ENCODE measurements at places on chromosomes 16 and 17. TPM values are rescaled to one million over a fixed set of nuclear protein-coding genes. Genes with fewer than 3 reads are reported as not detected.

Gene ZC3H7A
- 86.1 TPM for total RNA-seq

DNA sequence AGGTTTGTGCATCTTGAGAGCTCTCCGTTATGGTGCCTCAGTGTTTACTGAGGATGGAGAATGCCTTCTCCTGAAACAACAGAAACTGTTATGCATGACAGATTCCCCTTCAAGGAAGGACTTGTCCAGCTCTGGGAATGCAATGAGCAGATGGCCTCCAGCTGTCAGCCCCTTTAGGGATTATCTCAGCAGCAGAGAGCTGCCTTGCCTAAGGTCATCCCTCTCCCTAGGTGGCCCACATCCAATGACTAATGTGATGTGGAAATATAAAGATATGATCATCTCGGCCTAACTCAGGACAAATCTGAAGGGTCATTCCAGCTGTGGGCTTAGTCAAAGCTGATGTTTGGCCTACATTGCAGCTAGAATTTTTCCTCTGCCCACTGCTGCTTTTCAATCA lies 214.3 kb upstream of the N4BP1 start:
- H3K27ac ChIP-seq: no peak overlapping the region
- H3K4me3 ChIP-seq: no peak overlapping the region
- DNase-seq: no peak
- H3K27me3 ChIP-seq: no peaks in the 10 kb centered on the region
- H3K36me3 ChIP-seq: no peaks in the 10 kb centered on the region

Gene TBC1D3H
- total RNA-seq: 0.27 TPM

Gene EPX
- not detected for total RNA-seq

- H3K4me1 ChIP-seq: peaks cover 15% of the 10 kb centered on the region
- no peak overlapping the region for H3K27ac ChIP-seq
- no peak for DNase-seq
- no peaks in the 10 kb centered on the region for H3K27me3 ChIP-seq
These were observed 832 bp downstream of the CDK5R1 start for GRCh38 chr17:32487473-32488176.

GRCh38 chr17:68611353-68612208 lies 10.4 kb upstream of the FAM20A start:
- no peaks in the 10 kb centered on the region for H3K4me1 ChIP-seq
- no peaks in the 10 kb centered on the region for H3K27me3 ChIP-seq
- no peak overlapping the region for H3K27ac ChIP-seq
- H3K36me3 ChIP-seq: no peaks in the 10 kb centered on the region
- no peak for DNase-seq
- H3K4me3 ChIP-seq: no peak overlapping the region

Gene EVPL
- total RNA-seq: 1.4 TPM

GRCh38 chr17:41734139-41734948 lies at the start of gene HAP1:
HAP1 (minus strand) TSS chr17:41734643; CDS start chr17:41734634, 9 bp downstream.
- H3K27me3 ChIP-seq: peaks cover 10% of the 10 kb centered on the region
- no peaks in the 10 kb centered on the region for H3K36me3 ChIP-seq
- H3K4me1 ChIP-seq: peaks cover 13% of the 10 kb centered on the region
- no peak for DNase-seq

Gene PSMD12
- 18.3 TPM for total RNA-seq

DNA sequence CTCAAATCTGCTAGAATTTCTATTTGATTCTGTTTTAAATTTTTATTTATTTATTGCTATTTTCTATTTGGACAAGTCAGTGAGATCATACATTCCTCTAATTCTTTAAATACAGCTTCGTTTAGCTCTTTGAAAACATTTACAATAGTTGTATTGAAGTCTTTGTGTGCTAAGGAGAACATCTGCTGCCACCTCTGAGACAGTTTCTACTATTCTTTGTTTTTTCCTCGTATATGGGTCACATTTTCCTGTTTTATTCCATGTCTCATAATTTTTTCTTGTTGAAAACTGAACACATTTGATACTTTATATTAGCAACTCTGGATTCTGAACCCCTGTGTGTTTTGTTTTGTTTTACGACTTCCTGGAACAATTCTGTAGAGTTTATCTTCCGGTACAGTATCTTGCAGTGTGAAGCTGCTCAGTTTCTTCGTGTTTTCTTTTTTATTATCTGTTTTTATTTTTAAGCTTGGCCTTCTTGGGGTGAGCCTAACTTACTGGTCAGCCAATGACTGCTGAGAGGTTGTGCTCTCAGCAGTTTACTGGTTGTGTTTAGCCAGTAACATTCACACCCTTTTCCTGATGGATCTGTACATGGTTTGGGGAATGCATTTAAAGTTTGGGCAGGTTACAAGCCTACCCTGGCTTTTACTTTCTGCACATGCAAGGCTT lies 99.0 kb downstream of the CA4 start:
- no peaks in the 10 kb centered on the region for H3K27me3 ChIP-seq
- H3K4me1 ChIP-seq: no peaks in the 10 kb centered on the region

GRCh38 chr17:81306491-81306890 lies 11.4 kb upstream of the SLC38A10 start:
- peaks cover 8% of the 10 kb centered on the region for H3K4me1 ChIP-seq
- no peak for DNase-seq
- H3K4me3 ChIP-seq: no peak overlapping the region
- no peak overlapping the region for H3K27ac ChIP-seq
- no peaks in the 10 kb centered on the region for H3K36me3 ChIP-seq
- H3K27me3 ChIP-seq: no peaks in the 10 kb centered on the region

Gene ABCC11
- not detected for total RNA-seq

DNA sequence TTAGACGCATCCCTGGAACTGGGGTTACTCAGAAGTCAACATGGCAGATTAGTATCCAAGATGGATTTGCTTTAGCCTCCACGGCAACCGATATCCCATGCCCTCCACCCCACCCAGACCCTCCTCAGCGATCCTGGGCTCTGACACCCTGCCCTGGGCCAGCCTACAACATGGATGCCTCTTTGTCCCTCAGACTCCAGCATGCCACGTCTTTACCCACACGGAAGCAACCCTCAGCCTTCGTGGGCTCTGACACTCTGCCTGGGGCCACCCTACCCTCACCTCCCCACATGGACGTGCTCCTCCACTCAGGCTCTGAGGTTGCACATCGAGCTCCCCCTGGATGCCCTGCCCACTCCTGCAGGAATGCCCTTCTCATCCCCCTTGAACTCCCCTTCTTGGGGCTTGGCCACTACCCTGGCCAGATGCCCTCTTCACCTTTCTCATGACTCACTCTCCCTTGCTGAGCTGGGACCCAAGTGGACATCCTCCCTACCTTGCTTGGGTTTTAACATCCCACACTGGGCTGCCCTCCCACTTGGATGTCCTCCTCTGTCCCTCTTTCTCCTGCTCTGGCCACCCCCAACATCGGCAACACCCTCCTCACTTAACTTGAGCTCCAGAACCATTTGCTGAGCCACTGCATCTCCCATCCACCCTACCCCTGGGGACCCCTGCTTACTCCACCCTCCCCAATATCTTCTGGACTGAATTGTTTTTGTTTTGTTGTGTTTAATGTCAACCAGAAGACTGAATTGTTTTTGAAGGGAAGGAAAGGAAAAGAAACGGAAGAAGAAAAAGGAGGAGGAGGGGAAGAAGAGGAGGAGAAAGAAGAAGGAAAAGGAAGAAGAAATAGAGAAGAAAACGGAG lies 18.3 kb upstream of the TMEM92 start:
- no peaks in the 10 kb centered on the region for H3K27me3 ChIP-seq
- peaks cover 17% of the 10 kb centered on the region for H3K4me1 ChIP-seq
- no peaks in the 10 kb centered on the region for H3K36me3 ChIP-seq
- no peak overlapping the region for H3K4me3 ChIP-seq

DNA sequence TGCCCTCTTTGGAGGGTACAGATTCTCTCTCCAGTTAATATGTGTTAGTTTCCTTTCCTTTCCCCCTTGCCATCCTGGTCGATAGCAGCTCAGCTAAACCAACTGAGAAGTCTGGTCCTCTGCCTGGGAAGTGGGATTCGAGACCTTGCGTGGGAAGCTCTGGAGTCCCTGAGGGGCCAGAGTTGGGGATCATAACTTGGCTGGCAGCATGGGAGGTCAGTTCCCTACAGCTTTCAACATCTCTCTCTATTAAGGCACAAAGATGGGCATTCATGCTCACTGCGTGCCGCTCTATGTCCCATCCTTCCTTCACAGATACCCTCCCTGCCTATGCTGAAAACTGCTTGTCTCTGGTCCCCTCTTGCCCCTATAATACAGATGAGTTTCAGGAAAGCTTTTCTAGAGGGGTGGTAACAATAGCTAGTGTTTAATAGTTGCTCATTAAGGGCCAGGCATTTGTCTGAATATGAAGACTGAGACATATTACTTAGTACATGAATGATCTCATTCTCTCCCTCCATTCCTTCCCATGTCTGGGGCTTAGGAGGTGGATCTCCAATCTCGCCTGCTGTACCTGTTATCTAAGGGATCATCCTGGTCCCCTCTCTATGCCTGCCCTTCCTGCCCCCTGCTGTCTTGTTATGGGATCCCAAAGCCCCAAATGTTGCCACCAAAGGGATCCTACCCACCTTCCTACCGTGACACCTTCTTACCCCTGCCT lies 10.8 kb downstream of the THRA start:
- no peaks in the 10 kb centered on the region for H3K27me3 ChIP-seq
- peaks cover 19% of the 10 kb centered on the region for H3K36me3 ChIP-seq
- H3K4me1 ChIP-seq: peaks cover 89% of the 10 kb centered on the region
- H3K27ac ChIP-seq: peak overlapping the region; percentile 95

Gene TLCD3B
- not detected for total RNA-seq

DNA sequence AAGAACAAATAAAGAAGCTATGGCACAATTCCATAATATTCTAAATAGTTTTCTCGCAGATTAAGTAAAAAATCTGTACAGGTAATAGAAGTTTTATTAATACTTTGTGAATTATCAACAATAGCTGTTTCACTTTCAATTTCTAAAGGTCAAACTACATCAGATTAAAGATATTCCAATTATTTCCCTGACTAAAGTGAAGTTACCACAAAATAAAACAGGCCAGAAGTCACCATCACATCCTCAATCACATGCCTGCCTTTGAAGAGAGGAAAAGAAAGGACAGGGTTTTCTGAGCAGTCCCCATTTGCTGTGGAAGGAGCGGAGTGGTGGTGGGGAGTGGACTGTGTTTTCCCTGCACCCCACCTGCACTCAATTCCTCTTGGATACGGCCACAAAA lies 11.1 kb downstream of the ITFG1 start:
- no peak overlapping the region for H3K27ac ChIP-seq
- no peak overlapping the region for H3K4me3 ChIP-seq
- DNase-seq: no peak
- H3K36me3 ChIP-seq: peaks cover 13% of the 10 kb centered on the region
- no peaks in the 10 kb centered on the region for H3K27me3 ChIP-seq

GRCh38 chr17:68382582-68383085 lies 74.7 kb downstream of the WIPI1 start:
- no peaks in the 10 kb centered on the region for H3K36me3 ChIP-seq
- H3K4me3 ChIP-seq: no peak overlapping the region
- no peak overlapping the region for H3K27ac ChIP-seq
- no peak for DNase-seq
- H3K4me1 ChIP-seq: peaks cover 20% of the 10 kb centered on the region

GRCh38 chr16:66741950-66742808 lies 9.2 kb downstream of the DYNC1LI2 start:
- DNase-seq: no peak
- peaks cover 18% of the 10 kb centered on the region for H3K36me3 ChIP-seq
- H3K4me1 ChIP-seq: peaks cover 31% of the 10 kb centered on the region
- no peak overlapping the region for H3K4me3 ChIP-seq

DNA sequence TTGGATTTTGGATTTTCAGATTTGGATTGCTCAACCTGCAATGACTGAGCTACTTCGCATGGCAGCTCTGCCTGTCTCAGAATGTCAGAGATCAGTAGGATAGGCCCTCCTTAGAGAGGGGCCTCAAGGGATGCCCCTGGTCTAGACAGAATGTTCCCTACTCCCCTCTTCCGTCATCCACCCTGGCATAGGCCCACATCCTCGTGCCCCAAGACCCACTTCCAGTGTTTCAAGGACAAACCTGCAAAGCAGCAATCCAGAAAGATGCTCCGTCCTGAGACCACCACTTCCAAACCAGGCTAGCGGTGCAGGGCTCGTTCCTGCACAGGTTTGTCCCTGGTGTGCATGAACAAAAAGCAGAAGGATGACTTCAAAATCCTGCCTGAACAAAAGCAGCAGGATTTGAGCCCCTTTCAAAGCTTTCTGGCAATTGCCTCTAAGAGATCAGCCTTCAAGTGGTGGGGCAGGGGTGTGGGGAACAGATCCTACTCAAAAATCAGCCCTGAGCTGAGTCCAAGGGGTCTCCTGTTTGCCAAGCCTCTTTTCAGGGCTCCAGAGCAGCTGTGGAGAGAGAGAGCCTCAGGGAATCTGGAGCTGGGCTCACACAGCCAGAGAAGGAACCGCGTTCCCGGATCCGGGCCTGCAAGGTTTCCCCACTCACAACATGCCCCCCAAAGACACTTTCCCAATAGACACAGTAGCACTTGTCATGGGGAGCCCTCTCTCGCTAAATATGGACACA lies 121.1 kb downstream of the SOCS1 start:
- H3K4me1 ChIP-seq: peaks cover 28% of the 10 kb centered on the region
- DNase-seq: no peak
- H3K27ac ChIP-seq: no peak overlapping the region
- no peaks in the 10 kb centered on the region for H3K36me3 ChIP-seq
- no peaks in the 10 kb centered on the region for H3K27me3 ChIP-seq

DNA sequence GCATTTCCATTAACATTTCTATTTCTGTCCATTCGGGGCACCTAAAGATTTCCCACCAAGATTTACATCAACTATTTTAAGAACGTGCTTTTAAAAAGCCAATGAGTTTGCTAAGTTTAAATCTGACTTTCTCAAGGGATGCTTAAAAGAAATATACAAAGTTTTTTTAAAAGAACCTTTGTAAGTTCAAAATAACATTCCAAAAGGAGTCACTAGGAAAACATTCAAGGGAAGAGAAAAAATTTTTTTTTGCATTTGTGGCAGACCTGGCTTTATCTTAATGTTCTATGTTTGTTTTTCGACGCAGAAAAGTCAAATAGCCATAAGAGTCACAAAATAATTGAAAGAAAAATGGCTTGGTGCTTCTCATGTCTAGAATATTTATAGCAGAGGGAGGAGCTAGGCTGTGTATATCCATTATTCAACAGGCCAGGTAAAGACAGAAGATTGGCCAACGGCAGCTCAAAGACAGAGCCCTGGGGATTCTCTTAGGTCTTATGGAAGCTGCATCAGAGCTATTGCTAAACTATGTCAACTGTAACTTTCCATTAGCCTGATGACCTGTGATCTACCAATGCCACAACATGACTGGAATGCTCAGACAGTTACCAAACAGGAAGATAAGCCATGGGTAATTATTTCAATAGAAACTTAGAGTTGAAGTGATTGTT lies 37.8 kb upstream of the MYOCD start:
- peak overlapping the region; percentile 97 for H3K27ac ChIP-seq
- H3K36me3 ChIP-seq: no peaks in the 10 kb centered on the region
- H3K27me3 ChIP-seq: no peaks in the 10 kb centered on the region
